ENCODE measurements at places on chromosomes 7 and 10. TPM values are rescaled to one million over a fixed set of nuclear protein-coding genes. Genes with fewer than 3 reads are reported as not detected.

- no peaks in the 10 kb centered on the region for H3K36me3 ChIP-seq
- H3K4me3 ChIP-seq: no peak overlapping the region
- no peak overlapping the region for H3K27ac ChIP-seq
- H3K27me3 ChIP-seq: peaks cover under 1% of the 10 kb centered on the region
Measured at GRCh38 chr10:34219753-34220548, 595.1 kb downstream of the PARD3 start.

DNA sequence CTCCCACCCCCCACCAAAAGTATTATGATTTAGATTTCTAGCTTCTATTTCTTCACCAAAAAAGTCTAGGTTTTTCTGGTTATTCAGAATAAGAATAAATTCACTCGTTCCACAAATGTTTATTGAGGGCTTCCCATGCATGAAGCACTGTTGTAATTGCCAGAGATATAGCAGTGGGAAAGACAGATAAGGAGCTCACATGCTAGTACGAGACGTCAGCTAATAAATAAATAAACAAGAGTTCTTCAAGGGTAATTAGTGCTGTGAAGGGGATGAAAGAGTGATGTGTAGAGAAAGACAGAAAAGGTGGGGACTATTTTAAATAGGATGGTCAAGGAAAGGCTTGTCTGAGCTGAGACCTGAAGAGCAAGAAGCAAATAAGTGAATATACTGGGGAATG lies 38.1 kb upstream of the SEPTIN7 start:
- H3K4me1 ChIP-seq: peaks cover 3% of the 10 kb centered on the region
- peaks cover 2% of the 10 kb centered on the region for H3K36me3 ChIP-seq
- H3K27ac ChIP-seq: no peak overlapping the region
- DNase-seq: no peak
- H3K27me3 ChIP-seq: peaks cover 3% of the 10 kb centered on the region

GRCh38 chr10:132347211-132347930 lies 15.4 kb downstream of the LRRC27 start:
- peaks cover 11% of the 10 kb centered on the region for H3K36me3 ChIP-seq
- no peak overlapping the region for H3K4me3 ChIP-seq
- no peaks in the 10 kb centered on the region for H3K27me3 ChIP-seq
- no peak for DNase-seq
- no peaks in the 10 kb centered on the region for H3K4me1 ChIP-seq

GRCh38 chr10:32985775-32986350 lies 27.8 kb upstream of the ITGB1 start:
- H3K4me1 ChIP-seq: peaks cover 22% of the 10 kb centered on the region
- H3K4me3 ChIP-seq: no peak overlapping the region
- no peaks in the 10 kb centered on the region for H3K27me3 ChIP-seq
- H3K27ac ChIP-seq: no peak overlapping the region

- no peak overlapping the region for H3K4me3 ChIP-seq
- no peaks in the 10 kb centered on the region for H3K36me3 ChIP-seq
- peaks cover 5% of the 10 kb centered on the region for H3K4me1 ChIP-seq
- peaks cover 2% of the 10 kb centered on the region for H3K27me3 ChIP-seq
Measured at GRCh38 chr7:32618987-32619386, 123.7 kb downstream of the AVL9 start.

- DNase-seq: no peak
- H3K27ac ChIP-seq: no peak overlapping the region
Measured at GRCh38 chr7:22717760-22718159, 9.2 kb upstream of the IL6 start.

Gene HOXA11
- total RNA-seq: not detected

DNA sequence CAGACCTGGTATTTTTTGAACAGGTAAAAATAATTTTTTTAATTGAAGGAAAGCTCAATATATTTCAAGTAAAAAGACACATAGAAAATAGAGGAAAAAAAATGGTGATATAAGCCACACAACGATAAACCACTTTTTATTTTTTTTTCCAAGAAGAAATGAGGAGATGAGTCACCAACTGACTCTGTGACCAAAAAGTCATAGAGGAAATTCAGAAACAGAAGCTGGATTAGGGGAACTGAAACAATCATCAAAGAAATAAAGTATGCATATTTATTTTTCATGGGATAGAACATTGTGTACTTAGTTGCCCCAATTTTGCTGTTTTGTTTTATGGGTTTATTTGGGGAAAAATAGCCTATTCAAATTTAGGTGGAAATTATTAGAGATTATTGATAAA lies 176.8 kb upstream of the AGR3 start:
- H3K27ac ChIP-seq: no peak overlapping the region
- peaks cover 13% of the 10 kb centered on the region for H3K4me1 ChIP-seq
- H3K27me3 ChIP-seq: no peaks in the 10 kb centered on the region
- no peaks in the 10 kb centered on the region for H3K36me3 ChIP-seq
- H3K4me3 ChIP-seq: no peak overlapping the region

GRCh38 chr7:111059833-111060232 lies 31.1 kb upstream of the LRRN3 start:
- no peak for DNase-seq
- H3K27ac ChIP-seq: no peak overlapping the region
- peaks cover 18% of the 10 kb centered on the region for H3K36me3 ChIP-seq
- H3K4me1 ChIP-seq: peaks cover 12% of the 10 kb centered on the region
- no peaks in the 10 kb centered on the region for H3K27me3 ChIP-seq
- H3K4me3 ChIP-seq: no peak overlapping the region

GRCh38 chr7:105943486-105943885 lies 19.6 kb upstream of the CDHR3 start:
- H3K36me3 ChIP-seq: no peaks in the 10 kb centered on the region
- H3K4me3 ChIP-seq: no peak overlapping the region
- no peaks in the 10 kb centered on the region for H3K27me3 ChIP-seq
- no peaks in the 10 kb centered on the region for H3K4me1 ChIP-seq

Gene CUZD1
- total RNA-seq: 1.6 TPM

Gene SLC39A12
- not detected for total RNA-seq

Data from activated CD4-positive, alpha-beta T cell treated with anti-CD3 and anti-CD28 coated beads for 36 hours (primary cell).